Stimulated activated effector memory CD8-positive, alpha-beta T cell treated with anti-CD3 and anti-CD28 coated beads, Interleukin-12 subunit alpha, Interleukin-12 subunit beta, amount 100 ng/mL, for 72 hours (primary cell): ENCODE measurements at places on chromosomes 5 and 9.

DNA sequence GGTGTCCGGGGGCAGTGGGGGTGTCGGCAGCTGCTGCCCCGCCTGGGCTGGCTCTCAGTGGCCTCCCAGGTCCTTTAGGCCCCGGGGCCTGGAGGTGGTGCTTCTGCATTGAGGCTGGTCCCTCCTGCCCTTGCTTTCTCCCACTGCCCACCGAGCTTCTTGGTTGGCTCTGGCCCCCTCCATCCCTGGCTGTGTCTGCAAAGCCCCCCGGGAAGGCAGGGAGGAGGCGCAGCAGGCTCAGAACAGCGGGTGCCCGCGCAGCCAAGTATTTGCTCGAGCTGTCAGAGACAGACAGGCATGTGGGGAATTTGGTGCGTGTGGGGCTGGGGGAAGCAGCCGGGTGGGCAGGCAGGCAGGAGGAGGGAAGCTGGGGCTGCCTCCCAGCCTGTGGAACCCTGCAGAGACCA, 11.5 kb downstream of the CXXC5 start:
- DNase-seq: no peak

- no peak for DNase-seq
These were observed 59.7 kb downstream of the GGTA1 start for GRCh38 chr9:121439711-121440664.

GRCh38 chr9:34987160-34987901, 2.2 kb upstream of the DNAJB5 start:
- no peak for DNase-seq

DNA sequence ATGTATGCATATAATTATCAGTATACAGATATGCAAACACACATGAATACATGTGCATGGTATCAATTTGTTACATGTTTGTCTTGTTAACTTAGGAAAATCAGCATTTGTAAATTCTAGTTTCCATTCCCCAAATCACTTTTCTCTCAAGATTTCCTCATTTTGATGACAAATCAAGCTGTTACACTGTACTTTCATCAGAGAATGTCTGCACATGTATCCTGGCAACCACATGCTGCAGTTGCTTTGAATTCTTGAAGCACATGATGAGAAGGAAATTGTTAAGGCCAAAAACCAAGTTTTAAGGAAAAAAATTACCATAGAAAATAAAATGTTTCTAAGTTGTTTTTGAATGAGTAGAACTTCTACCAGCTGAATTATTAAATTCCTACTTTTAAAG, 1834.5 kb downstream of the EFNA5 start:
- DNase-seq: no peak

GRCh38 chr9:130382096-130382495, 62.7 kb upstream of the ASS1 start:
- DNase-seq: no peak

DNA sequence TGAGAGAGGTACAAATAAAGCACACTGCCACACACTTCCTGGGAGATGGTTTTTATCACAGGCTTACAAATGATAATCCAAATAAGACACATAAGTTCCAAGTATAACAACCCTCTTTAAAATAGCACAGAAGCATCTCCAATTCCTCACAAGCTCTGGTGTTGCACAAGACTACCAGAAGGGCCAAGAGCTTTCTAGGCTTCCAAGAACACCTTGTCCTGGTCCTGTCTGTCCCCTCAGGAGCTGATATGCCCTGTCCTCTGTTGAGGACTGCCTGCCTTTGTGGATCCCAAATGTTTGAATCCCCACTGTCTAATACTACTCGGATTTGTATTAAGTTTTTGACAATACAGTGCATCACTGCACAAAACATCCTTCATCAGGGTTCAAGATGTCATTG, 110.1 kb downstream of the SPOCK1 start:
- no peak for DNase-seq

GRCh38 chr5:16492398-16493140, 27.0 kb upstream of the ZNF622 start:
- no peak for DNase-seq

DNA sequence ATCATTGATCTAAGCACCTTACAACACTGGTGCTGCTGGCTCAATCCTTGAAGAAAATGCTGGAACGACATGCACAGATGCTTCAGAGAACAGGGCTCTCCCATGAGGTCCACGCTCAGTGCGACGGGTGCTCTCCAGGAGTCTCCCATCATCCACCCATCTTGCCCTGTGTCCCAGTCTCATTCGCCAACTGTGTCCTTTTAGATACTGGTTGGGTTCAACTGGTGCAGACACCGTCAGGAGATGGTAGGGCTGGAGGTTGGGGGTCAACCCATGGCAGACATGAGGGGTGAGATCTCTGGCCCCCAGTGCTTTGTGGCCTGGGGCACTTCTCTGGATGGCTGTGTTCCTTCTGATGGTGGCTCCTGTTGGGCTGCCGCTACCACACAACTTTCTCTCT, 1.6 kb upstream of the OBP2B start:
- no peak for DNase-seq

DNA sequence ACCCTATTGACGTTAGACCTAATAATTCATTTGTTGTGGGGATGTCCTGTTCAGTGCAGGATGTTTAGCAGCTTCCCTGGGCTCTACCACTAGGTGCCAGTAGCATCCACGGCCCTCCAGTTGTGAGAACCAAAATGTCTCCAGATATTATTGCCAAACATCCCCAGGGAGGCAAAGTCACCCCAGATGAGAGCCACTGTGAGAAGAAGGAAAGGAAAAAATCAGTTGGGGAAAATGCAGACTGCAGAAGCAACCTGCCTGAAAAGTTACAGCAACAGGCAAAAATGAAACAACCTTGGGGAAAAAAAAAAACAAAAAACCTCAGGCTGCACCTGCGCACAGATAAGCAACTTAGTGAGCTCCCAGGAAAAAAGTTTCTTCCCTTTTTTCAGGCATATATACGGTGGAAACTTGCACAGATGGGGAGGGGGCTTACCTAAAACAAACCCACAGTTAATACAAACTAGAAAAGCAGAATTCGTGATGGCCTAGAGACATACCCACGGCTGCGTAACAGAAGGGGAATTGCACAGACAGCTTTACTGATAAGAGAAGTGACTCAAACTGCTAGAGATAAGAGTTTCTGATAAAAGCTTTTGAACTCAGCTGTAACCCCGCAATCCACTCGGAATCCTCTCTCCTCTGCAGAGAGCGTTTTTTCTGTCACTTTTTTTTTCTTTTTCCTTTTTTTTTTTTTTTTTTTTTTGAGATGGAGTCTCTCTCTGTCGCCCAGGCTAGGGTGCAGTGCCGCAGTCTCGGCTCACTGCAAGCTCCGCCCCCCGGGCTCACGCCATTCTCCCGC, 29.8 kb upstream of the FBP1 start:
- peak; percentile 18 for DNase-seq

DNA sequence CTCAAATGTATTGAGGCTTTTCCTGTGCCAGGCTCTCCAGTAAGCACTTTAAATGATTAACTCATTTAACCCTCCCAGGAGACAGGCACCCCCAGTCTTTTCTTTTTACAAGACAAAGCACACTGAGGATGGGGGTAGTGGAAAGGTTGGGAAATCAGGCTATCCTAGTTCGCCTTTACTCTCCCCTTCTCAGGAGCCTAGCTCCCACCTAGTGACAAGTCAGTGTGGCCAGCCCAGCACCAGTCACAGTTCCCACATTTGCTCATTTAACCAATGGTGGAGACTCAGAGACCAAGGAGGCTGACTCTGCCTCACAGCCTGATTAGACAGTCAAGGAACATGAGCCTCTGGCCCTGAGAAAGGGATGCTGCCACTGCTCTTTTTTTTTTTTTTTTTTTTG, 3.5 kb downstream of the ALDH7A1 start:
- no peak for DNase-seq

GRCh38 chr9:133811471-133811870, 73.3 kb upstream of the SARDH start:
- DNase-seq: no peak

DNA sequence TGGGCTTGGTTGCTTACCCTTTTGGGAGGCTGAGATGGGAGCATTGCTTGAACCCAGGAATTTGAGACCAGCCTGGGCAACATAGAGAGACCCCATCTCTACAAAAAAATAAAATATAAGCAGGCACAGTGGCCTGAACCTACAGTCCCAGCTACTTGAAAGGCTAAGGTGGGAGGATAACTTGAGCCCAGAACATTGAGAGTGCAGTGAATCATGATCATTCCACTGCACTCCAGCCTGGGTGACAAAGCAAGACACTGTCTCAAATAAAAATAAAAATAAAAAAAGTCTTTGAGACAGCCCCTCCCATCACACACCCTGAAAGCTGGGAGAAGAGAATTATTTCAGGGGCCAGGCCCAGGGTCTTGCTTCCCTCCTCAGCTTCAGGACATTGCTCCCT, 251.8 kb downstream of the BRINP1 start:
- DNase-seq: no peak

- DNase-seq: no peak
These were observed 390.5 kb downstream of the ZNF608 start for GRCh38 chr5:124355928-124356327.

GRCh38 chr5:79878721-79879336, 112.2 kb downstream of the MTX3 start:
- DNase-seq: peak; percentile 24

GRCh38 chr9:14780251-14780650, 57.7 kb upstream of the CER1 start:
- no peak for DNase-seq

GRCh38 chr5:115770466-115770865, 46.0 kb downstream of the CDO1 start:
- DNase-seq: no peak

GRCh38 chr5:138128334-138128733, 10.9 kb downstream of the NME5 start:
- DNase-seq: no peak

- no peak for DNase-seq
These were observed 382.7 kb downstream of the ENC1 start for GRCh38 chr5:74257645-74258313.

GRCh38 chr9:134495881-134496412, 145.7 kb upstream of the COL5A1 start:
- no peak for DNase-seq

GRCh38 chr9:34496149-34496712, 26.6 kb downstream of the ENHO start:
- DNase-seq: no peak

DNA sequence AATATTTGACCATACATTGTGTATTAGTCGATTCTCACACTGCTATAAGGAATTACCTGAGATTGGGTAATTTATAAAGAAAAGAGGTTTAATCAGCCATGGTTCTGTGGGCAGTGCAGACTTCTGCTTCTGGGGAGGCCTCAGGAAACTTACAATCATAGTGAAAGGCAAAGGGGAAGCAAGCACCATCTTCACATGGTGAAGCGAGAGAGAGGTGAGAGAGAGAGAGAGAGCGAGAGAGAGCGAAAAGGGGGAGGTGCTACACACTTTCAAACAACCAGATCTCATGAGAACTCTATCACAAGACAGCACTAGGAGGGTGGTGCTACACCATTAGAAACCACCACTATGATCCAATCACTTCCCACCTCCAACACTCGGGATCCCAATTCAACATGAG, 4.1 kb upstream of the GRAMD2B start:
- DNase-seq: no peak

- no peak for DNase-seq
These were observed 416.5 kb upstream of the KLF4 start for GRCh38 chr9:107906074-107906473.

- no peak for DNase-seq
These were observed 3.6 kb downstream of the SPAAR start for GRCh38 chr9:35912791-35913400.

DNA sequence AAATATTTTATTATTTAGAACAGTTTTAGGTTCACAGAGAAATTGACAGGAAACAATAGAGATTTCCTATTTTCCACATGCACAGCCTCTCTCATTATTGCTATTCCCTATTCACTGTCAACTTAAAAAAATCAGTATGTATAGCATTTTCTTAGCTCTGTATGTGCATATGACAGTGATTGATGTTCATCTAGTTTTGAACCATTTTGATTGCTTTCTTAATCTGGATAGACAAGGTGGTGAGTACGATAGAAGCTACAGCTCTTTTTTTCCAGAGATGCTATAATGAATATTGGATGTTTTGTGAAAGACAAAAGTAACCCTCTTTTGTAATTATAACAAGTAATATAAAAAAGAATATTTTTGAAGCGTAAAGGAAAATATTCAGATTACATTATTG, 201.2 kb upstream of the ARRDC3 start:
- DNase-seq: no peak

DNA sequence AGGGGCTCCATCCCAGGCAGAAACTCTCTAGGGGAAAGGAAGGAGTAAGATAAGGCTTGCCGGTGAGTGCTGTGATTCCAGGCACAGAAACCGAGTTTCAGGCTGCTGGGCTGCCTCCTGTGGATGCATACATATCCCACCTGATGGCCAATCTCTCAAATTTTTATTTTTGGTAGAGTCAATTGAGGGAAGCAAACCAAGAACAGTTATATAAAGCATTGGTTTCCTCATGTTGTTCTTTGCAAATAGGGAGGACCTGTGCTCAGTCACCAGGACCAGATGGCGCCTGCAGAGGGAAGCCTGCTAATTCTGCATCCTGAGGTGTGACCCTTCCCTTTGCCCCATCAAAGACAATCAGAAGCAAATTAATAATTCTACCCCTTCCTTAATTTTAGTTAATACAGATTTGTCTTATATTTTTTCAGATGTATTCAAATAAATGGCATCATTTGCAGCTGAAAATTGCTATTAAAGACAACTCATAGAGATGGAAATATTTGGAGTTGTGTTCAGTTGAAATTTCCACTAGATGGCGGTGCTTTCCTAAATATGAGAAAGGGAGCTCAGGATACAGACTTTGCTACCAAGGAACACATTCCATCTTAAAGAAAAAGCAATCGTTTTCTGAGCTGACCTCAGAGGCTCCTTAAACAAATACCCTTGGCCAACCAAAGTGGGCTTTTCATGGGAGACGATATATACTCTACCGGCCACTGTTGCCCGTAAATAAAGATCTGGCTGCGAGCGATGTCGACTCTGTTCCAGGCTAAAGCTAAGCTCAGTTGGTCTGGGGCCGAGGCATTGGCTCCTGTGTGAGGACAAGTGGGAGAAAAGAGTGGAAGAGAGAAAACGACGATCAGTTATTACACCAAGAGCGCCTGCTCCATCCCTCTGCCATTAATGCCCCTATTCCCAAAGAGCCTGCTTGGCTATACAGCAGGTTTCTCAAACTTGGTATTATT, 225.7 kb upstream of the KLF9 start:
- DNase-seq: no peak

GRCh38 chr9:129258124-129258822, 80.2 kb upstream of the IER5L start:
- DNase-seq: peak; percentile 78

- no peak for DNase-seq
These were observed 62.0 kb upstream of the PHF24 start for GRCh38 chr9:34896112-34896511.

DNA sequence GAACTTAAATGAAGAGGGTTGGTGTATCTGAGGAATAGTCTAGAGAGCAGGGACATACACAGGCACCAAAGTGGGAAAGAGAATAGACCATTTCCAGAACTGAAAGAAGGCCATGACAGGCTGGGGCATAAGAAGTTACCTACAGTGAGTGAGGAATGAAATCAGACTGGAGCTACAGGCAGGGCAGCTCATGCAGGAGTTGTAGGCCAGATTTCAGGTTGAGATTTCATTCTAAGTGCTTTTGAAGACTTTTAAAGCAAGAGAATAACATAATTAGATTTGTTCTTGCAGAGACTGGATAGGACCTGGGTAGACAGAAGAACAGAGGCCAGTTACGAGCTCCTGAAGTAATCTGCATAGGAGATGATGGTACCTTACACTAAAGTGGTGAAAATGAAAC, 280.8 kb downstream of the KIAA0825 start:
- DNase-seq: no peak

GRCh38 chr5:95734906-95735305, 3.8 kb downstream of the RHOBTB3 start:
- no peak for DNase-seq

- no peak for DNase-seq
These were observed 20.7 kb downstream of the NLN start for GRCh38 chr5:65742565-65743231.
